ENCODE measurements at places on chromosomes 16 and 17.
A peak's percentile ranks its signal among the peaks of the same experiment; 100 is the strongest.

- DNase-seq = peak; percentile 78
These were observed 77.0 kb upstream of the TNRC6C start for GRCh38 chr17:77881545-77881944.

DNA sequence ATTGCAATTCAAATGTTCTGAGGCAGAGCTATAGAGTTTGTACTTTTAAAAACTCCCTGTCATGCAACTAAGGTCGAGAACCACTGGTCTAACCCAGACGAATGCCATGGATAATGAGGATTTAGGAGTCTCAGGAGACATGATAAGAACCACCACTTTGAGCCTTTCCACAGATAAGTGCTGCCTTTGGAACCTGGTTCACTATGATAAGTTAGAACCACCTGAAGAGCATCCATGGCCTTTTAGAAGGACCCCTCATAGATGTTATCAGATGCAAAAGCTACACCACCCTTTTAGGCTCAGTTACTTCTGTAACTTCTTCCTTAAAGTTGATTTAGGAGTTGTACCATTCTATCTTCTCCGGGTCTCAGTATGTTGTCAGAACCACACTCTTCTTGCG is 350.6 kb upstream of the CCL2 start:
- DNase-seq = no peak

GRCh38 chr17:67502151-67502550 is 125.1 kb downstream of the PITPNC1 start:
- DNase-seq = no peak

DNA sequence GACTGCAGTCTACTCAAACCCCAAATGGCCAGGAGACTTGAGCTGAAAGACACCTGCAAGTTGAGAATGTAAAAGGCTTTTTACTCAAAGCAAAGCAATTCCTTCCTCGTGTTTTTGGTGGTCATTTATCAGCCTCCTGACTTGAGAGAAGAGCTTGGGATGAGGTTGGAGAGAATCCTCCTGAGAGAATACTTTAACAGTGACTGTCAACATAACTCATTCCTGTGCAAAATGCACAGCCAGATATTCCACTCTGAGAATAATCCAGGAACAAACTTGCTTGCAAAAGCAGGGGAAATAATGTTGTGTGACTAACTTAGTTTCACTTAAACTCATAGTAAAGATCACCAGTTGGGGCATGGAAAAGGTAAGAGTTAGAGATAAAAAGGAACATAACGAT is 53.4 kb downstream of the SNTB2 start:
- peak; percentile 57 for DNase-seq

DNA sequence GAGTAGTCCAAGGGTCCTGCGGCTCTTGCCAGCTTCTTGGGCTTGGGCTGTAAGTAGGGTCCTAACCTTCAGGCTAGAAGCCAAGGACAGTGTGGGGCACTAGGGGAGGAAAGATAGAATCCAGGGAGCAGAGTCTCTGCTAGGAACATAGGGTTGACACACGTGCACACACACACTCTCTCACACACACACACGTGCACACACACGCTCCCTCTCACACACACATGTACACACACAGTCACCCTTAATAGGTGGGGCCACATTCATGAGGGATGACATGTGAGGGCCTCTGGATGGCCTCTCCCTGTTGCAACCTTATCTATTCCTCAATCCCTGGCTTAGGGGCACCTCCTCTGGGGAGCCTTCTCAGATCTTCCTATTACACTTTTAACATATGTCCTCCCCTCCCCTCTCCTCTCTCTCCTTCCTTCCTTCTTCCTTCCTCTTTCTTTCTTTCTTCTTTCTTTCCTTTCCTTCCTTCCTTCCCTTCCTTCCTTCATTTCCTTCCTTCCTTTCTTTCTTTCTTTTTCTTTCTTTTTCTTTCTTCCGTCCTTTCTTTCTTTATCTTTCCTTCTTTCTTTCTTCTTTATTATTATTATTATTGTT is 3.1 kb downstream of the EPX start:
- no peak for DNase-seq

GRCh38 chr16:49014277-49015224 is 267.1 kb downstream of the CBLN1 start:
- DNase-seq = no peak

- peak; percentile 70 for DNase-seq
These were observed 29.2 kb downstream of the GNA13 start for GRCh38 chr17:65027305-65027704.

Data from fibroblast of skin of back (primary cell).